ENCODE measurements at places on chromosomes 2 and 18.
A peak's percentile ranks its signal among the peaks of the same experiment; 100 is the strongest.

GRCh38 chr2:138823666-138824065 lies 43.5 kb upstream of the NXPH2 start:
- DNase-seq, result no peak

GRCh38 chr2:127029350-127030051 lies 77.5 kb downstream of the BIN1 start:
- DNase-seq, result no peak

GRCh38 chr2:1651121-1652033 lies 92.9 kb downstream of the PXDN start:
- DNase-seq, result no peak

- DNase-seq, result no peak
Observed at GRCh38 chr18:43665105-43665788, 388.0 kb upstream of the SYT4 start.

- DNase-seq, result no peak
Observed at GRCh38 chr2:150471813-150472510, 15.5 kb downstream of the RND3 start.

- DNase-seq, result no peak
Observed at GRCh38 chr2:199136242-199136641, 321.5 kb downstream of the SATB2 start.

DNA sequence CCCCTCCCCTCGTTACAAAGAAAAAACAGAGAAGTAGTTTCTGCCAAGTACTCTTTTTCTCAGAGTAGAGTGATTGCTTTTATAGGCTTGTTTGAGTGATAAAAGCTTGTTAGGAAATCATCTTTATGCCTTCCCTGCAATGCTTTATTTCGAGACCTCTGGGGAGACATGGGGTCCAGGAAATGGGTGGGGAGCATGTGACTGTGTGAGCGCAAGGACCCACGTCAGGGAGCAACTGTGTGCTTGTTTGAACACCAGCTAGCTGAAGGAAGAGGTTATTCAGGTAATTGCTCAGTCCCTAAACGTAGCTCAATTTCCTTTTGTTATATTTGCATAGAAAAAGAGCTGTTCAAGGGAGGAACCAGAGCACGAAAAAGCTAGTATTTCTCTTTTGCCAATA lies 187.3 kb downstream of the FAM210A start:
- peak; percentile 28 for DNase-seq

DNA sequence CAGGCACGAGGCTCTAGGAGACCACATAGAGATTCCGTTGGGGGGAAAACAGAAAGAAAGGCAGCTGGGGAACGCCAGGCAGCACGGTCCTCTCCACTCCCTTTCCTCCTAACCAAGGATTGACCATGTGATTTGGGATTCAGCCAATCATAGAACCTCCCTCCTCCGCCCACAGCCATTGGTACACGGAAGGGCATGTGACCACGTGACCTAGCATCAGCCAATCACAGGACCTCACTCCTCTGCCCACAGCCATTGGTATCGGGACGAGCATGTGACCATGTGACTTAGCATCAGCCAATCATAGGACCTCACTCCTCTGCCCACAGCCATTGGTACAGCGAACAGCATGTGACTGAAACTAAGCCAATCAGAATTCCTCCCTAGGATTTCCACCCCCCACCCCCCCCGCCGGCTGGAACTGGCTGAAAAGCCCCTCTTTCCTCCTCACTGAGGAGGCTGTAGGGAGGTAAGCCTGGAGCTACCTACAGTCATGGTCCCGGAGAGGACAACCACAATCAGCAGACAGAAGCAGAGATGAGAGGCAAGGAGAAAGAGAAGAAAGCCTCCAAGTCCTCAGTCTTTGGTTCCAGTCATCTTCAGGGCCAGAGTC lies 7.6 kb downstream of the SERPINE2 start:
- DNase-seq, result no peak

- no peak for DNase-seq
Observed at GRCh38 chr18:62841405-62841804, 126.1 kb downstream of the PHLPP1 start.

DNA sequence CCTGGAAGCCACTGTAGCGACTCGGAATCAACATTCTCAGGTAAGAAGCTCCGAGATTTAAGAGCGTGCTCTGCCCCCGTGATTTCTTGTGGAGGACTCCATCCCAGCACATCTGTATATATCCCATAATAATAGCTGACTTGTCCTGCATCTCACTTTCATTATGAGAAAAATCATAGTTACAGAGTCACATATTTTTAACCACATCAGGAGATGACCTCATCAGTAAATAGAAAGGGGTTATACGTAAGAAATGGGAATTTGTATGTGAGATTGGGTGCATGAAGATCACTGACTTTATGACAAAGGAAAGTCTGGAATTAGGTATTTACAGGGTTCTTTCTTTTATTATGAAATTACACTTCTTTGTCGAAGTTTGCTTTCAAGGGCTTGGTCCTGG lies 16.4 kb upstream of the TMEM18 start:
- no peak for DNase-seq

DNA sequence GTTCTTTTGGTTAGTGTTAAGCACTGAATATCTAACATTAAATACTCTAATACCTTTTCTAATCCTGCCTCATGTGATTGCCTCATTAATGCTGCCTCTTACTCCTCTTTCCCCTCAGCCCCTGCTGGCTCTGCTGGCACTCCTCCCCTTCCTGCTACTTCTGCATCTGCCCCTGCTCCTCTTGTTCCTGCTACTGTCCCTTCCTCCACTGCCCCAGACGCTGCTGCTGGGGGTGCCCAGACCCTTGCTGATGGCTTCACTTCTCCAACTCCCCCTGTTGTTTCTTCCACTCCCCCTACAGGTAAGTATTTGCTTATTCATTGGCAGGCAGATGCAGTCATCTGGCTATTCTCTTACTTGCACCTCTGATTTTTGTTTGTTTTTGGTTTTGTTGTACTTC lies 68.5 kb downstream of the ABI2 start:
- no peak for DNase-seq

GRCh38 chr2:161436411-161436810 lies 20.3 kb downstream of the TBR1 start:
- DNase-seq, result no peak

- DNase-seq, result no peak
Observed at GRCh38 chr2:72145289-72145657, 2.4 kb downstream of the CYP26B1 start.

- DNase-seq, result no peak
Observed at GRCh38 chr2:50680646-50681045, 351.3 kb downstream of the NRXN1 start.

GRCh38 chr2:7841751-7842150 lies 840.1 kb upstream of the ID2 start:
- no peak for DNase-seq

DNA sequence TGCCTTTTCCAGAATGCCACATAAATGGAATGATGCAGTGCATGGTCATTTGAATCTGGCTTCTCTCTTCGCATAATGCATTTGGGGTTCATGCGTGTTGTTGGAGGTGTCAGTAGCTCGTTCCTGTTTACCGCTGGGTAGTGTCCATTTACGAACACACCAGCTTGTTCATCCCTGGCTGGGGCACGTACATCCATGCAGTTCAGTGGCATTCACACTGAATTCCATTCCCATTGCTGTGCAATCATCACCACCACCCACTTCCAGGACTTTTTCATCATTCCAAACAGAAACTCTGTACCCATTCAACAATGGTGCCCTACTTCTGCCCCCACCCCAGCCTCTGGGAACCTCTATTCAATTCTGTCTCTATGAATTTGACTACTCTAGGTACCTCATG lies 14.7 kb upstream of the CIDEA start:
- DNase-seq, result no peak

DNA sequence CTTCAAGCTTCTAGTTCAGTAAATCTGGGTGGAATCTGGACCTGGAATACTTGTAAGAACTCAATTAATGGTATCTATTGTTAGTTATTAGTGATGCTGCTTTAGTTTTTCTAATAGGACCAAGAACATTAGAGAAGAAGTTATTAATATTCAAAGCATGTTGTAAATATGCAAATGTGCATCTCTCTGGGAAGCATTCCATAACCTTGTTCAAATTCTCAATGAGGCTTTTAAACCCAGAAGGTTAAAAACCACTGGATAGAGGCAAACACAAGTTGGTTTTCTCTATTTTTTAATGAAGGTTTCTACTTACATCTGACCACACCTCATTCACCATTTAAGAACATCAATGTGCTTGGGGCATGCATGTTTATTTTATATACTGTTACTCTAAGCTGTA lies 16.1 kb upstream of the ACVR1C start:
- no peak for DNase-seq

GRCh38 chr18:56380685-56381084 lies 257.7 kb downstream of the TXNL1 start:
- DNase-seq, result no peak

- peak; percentile 3 for DNase-seq
Observed at GRCh38 chr2:99348173-99348572, 11.0 kb downstream of the EIF5B start.

DNA sequence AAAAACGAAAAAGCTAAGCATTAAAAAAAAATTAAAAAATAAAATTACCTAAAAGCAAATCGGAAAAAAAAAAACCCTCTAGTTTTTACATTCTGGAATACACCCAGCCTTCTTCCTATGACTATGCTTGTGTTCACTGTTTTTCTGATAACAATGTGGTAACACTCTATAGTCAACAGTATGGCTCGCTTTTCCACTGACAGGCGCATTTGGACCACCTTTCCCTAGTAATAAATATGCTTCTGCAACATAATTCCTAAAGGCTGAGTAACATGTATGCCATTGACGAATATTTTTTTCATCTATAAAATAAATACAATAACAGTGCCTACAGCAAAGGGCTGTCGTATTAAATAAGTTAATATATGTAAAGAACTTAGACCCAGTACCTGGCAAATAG lies 27.9 kb downstream of the NOL10 start:
- no peak for DNase-seq

DNA sequence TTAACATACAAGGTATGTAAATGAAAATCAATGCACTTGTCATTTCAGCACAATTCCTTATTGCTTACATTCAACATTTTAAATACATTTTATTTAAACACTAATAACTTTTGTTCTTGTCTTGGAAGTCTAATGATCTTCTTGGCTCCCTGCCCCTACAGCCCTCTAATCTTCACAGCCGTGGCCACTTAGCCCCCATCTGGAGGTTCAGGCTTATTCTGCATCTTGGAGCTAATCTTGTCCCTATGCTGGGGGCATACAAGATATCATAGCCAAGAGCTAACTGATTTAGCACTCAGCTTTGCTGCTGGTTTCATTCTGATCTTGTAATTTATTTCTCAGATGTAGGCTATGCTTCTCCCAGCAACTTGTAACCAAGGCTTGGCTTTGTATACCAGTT lies 140.8 kb downstream of the TMEFF2 start:
- no peak for DNase-seq

DNA sequence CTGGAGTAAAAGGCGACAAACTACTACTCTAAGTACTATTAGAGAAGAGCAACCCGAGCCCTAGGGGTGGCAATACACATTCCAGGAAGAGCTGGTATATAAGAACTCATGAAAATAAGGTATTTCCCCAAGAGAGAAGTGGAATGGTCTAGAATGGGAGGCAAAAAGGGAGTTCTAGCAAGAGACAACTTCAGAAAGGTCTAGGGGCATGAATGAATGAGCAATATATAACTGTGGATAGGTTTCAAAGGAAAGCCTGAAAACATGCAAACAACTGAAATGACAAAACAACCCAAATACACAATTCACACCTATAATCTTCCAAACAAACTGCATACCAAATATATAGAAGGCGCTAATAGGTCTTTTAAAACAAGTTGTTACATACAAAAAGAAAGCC lies 22.2 kb downstream of the TRIP12 start:
- no peak for DNase-seq

DNA sequence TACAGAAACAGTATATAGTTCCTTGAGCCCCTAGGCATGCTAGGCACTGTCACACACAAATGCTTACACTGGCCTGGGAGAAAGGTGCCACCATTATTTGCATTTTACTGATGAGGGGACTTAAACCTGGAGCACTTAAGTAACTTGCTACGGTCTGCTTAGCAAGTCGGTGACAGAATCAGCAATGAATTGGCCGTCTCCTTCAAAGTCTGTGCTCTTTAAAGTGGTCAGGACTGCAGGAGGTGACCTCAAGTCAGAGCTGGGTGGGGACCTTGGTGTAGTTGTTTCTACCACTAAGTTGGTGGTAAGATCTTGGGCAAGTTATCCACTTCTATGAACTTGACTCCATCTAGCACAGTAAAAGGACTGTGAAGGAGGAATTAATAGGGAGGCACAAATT lies 34.8 kb downstream of the PTPRM start:
- DNase-seq, result no peak

Measured in CD4-positive, alpha-beta T cell treated with Interleukin-17A for 1 hour (primary cell).